ENCODE measurements at places on chromosomes 2 and 18.

DNA sequence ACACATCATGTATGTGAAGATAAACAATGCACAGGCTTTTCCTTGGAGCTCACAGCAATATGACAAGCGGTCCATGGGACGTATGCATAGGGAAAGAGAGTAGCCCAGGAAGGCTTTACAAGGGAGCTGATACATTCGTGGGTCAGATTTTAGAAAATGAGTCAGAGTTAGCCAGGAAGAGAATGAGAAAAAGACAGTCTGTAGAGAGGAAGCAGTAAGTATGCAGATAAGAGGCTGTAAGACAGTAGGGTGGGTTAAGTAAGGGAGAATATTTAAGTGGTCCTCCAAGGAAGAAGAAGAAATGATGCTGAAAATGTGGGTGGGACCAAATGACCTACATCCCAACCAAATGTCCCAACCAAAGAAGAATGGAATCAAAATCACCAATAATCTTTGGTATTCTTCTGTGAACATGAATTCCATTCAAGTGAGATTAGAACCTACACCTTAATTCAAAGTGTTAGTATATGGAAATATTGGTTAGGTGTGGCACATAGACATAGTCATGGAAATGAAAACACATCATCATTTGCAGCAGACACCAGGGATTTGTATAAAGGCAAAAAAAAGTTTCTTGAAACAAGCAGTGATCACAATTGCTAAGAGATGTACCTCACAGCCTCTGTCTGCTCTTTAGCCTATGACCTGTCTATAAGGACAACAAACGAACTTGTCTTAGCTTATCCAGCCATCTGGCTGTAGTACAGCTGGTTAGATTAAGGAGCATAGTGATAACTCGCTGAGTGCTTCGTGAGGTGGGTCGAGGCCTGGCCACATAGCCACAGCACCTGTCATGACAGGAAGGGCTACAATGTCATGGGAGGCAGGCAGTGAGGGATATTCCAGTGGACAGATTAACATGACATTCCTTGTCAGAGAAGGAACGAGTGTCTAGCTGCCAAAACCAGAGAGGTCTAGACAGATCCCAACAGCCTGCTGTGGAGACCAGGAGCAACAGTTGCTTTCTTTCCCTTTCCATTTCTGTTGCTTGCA, 133.6 kb downstream of the ALK start:
- no peak for DNase-seq

- no peak for DNase-seq
Measured at GRCh38 chr2:138565230-138565598, 63.6 kb downstream of the SPOPL start.

DNA sequence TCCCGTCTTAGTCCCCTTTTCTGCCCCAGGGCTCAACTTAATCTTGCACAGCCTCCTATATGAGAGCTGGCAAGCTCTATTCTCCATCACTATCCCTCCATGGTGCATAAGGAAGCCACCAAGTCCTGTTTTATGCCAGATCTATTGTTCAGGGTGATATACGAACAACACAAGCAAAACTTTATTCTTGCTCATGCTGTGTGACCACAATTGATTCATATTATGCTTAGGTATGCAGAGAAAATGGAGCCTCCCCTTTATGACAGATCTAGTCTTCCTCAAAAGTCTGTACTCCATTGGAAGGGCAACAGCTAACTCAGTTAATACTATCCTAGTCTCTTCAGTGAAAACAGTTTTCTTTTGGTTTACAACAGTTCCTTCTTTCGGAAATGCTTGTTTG, 94.0 kb upstream of the STON1 start:
- no peak for DNase-seq

GRCh38 chr18:69022426-69022825, 224.5 kb downstream of the CCDC102B start:
- no peak for DNase-seq

GRCh38 chr2:15223887-15224286, 337.2 kb downstream of the NBAS start:
- DNase-seq, result no peak

DNA sequence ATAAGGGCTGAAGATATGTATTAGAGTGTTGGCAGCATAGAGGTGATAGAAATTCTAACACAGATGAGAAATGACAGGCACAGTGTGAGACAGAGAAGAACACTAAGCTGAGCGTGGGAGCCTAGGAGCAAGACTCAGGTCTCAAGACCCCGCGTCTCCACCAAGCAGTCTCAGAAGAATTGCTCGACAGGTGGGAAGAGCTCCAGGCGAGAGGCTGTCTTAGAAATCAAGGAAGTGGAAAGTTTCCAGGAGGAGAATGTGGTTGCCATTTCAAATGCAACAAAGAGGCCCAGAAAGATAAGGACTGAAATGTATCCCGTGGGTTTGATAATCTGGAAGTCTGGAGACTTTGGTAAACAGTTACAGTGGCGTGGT, 31.5 kb upstream of the CAB39 start:
- no peak for DNase-seq

DNA sequence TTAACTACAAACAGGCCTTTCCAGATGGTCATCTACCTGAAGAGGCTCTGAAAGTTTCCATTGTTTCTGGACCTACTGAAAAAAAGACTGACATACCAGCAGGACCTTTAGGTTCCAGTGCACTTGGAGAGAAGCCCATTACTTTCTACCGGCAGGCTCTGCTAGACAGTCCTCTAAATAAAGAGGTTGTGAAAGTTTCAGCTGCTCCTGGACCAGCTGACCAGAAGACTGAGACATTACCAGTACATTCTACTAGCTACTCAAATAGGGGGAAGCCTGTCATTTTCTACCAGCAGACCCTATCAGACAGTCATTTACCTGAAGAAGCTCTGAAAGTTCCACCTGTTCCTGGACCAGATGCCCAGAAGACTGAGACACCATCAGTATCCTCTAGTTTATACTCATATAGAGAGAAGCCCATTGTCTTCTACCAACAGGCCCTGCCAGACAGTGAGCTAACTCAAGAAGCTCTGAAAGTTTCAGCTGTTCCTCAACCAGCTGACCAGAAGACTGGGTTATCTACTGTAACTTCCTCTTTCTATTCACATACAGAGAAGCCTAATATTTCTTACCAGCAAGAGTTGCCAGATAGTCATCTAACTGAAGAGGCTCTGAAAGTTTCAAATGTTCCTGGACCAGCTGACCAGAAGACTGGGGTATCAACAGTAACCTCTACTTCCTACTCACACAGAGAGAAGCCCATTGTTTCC, 65.8 kb downstream of the ALMS1 start:
- DNase-seq, result peak; percentile 1

DNA sequence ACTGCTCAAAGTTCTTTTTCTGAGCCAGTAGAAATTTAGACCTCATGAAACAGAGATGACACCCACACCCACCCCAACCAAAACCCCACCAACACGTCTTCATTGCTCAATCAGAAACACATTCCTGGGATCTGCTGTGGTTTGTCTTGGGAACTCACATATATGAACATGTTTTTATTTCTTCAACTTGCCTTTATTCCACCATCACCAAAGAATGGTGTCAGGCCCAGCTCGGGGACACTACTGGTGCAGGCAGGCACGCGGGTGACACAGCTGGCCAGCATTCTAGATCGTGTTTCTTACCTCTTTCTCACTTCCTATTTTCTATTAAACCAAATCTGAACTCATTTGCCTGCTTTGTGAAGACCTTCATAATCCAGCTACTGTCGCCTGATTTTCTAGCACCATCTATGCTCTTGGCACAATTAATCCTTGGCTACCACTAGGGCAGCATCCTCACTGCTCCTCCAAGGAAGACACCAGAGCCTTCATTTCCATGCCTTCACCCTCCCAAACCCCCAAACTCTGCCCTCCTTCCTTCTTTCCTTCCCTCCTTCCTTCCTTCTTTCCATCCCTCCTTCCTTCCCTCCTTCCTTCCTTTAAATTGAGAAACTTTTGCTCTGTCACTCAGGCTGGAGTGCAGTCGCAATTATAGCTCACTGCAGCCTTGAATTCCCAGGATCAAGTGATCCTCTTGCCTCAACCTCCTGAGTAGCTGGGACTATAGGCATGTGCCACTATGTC, 157.1 kb downstream of the BCL2 start:
- peak; percentile 80 for DNase-seq

GRCh38 chr18:36655930-36656329, 172.9 kb downstream of the TPGS2 start:
- DNase-seq, result no peak

DNA sequence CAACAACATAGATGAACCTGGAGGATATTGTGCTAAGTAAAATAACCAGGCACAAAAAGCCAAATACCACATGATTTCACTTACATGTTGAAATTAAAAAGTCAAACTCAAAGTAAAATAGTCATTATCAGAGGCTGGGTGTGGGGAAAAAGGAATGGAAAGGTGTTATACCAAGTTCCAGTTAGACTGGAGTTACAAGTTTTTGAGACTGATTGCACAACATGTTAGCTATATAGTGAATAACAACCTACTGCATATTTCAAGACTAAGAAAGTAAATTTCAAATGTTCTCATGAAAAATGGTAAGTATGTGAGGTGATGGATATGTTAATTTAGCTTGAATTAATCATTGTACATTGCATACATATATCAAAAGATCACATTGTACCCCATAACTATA, 116.8 kb upstream of the HNMT start:
- DNase-seq, result no peak

- no peak for DNase-seq
Measured at GRCh38 chr2:200379481-200380090, 73.1 kb downstream of the SPATS2L start.

GRCh38 chr2:237391140-237391539, 22.8 kb downstream of the COL6A3 start:
- no peak for DNase-seq

DNA sequence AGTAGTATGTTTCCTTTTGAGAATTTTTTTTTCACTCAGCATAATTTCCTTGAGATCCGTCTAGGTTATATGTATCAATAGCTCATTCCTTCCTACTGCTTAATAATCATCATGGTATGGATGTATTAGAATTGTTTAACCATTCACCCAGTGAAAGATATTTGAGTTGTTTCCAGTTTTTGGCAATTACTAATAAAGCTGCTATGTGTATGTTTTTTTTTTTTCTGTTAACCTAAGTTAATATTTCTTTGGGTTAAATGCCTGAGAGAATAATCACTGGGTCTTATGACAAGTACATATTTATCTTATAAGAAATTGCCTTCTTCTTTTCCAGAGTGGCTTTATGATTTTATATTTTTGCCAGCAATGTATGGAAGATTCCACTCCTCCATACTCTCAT, 96.4 kb upstream of the ST6GAL2 start:
- no peak for DNase-seq

DNA sequence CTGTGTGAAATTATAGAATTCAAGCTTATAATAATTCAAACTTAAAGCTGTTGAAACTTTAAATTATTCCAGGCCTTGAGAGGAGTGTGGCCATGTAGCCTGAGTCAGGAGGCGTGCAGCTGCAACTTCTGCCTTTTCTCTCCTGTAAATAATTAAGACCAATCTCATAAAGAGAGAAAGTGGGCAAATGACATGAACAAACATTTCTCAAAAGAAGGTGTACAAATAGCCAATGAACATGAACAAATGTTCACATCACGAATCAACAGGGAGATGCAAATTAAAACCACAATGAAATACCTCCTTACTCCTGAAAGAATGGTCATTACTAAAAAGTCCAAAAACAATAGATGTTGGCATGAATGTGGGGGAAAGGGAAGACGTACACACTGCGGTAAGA, 149.1 kb upstream of the MYCN start:
- DNase-seq, result no peak

GRCh38 chr2:97911206-97911921, 84.4 kb downstream of the TMEM131 start:
- DNase-seq, result peak; percentile 39

DNA sequence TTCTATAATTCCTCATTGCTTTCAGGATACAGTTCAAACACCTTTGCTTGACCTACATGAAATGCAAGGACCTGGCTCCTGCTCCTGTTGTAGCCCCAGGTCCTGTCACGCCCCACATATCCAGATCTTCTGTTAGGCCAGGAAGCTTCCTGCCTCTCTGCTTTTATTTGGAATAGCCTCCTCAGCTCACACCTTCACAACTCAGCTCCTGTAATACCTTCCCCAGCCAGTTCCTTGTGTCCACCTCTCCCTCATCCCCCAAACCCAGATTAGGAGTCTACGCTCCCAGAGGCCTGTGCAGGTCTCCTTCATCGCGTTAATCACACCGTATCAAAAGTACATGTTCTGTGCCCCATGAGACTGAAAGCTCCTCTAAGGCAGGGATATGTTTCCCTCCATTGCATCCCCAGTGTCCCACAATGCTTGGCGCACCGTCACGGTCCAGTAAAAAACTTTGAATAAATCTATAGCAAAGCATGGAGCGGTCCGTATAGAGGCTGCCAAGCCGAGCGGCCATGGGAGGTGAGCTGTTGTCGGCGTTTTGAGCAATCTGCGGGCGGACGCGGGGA, 371 bp downstream of the MDH1B start:
- DNase-seq, result no peak

- DNase-seq, result no peak
Measured at GRCh38 chr18:56825321-56825720, 174.2 kb downstream of the WDR7 start.

GRCh38 chr2:129006135-129006886, 687.6 kb upstream of the HS6ST1 start:
- no peak for DNase-seq

GRCh38 chr2:148130581-148130980, 109.7 kb downstream of the MBD5 start:
- DNase-seq, result no peak

DNA sequence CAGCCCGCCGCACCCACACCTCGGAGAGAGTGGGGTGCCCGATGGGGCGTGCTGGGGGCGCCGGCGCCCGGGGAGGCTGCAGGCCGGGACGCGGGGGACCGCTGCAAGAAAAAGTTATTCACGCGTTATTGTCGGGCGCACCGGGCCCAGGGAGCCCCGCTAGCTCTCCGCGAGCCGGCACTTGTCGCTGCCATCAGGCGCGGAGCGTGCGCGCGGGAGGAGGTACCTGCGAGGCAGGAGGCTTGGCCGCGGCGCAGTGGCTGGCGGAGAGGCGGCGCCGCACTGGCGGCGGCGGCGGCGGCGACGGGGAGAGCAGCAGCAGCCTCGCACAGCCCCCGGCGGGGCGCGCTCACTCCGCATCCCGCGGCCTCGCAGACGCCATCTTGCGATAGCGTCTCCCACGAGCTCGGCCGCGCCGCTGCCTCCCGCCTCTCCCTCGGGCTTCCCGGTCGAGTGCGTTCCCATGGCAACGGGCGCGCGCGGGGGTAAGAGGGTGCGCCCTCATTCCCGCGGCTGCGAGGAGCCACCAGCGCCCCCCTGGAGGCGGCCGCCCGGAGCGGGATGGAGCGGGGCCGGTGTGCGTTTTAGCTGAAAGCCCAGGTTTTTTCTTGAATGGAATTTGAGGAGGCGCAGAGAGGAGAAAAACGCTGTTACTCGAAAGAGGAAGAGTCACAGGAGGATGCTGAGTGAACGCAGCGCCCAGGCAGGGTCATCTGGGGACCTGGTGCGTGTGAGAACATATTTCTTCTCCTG, at the start of gene CHN1:
Gene CHN1 (minus strand): TSS at position 402 of the 753 bp plus-strand sequence. CDS start 469 bp downstream, outside the sequence.
- DNase-seq, result peak; percentile 33

- peak; percentile 20 for DNase-seq
Measured at GRCh38 chr2:287471-287885, 413 bp downstream of the ALKAL2 start.

- peak; percentile 20 for DNase-seq
Measured at GRCh38 chr2:96764253-96764637, 3.5 kb downstream of the CNNM4 start.

Measured in naive B cell (primary cell).